Astrocyte (in vitro differentiated cells and primary cell): ENCODE measurements at places on chromosomes 11 and 22. TPM values are rescaled to one million over a fixed set of nuclear protein-coding genes. Genes with fewer than 3 reads are reported as not detected.

The FGF19 gene
- not detected in 2 replicates for total RNA-seq

The BEST1 gene
- 0.60 and 0.66 TPM in 2 replicates for total RNA-seq

The TMEM191B gene
- 2.8 and 3.1 TPM in 2 replicates for total RNA-seq

The HBE1 gene
- total RNA-seq, result not detected in 2 replicates

The XNDC1N gene
- 7.6 and 7.8 TPM in 2 replicates for total RNA-seq

The OR52N4 gene
- total RNA-seq, result not detected in 2 replicates

DNA sequence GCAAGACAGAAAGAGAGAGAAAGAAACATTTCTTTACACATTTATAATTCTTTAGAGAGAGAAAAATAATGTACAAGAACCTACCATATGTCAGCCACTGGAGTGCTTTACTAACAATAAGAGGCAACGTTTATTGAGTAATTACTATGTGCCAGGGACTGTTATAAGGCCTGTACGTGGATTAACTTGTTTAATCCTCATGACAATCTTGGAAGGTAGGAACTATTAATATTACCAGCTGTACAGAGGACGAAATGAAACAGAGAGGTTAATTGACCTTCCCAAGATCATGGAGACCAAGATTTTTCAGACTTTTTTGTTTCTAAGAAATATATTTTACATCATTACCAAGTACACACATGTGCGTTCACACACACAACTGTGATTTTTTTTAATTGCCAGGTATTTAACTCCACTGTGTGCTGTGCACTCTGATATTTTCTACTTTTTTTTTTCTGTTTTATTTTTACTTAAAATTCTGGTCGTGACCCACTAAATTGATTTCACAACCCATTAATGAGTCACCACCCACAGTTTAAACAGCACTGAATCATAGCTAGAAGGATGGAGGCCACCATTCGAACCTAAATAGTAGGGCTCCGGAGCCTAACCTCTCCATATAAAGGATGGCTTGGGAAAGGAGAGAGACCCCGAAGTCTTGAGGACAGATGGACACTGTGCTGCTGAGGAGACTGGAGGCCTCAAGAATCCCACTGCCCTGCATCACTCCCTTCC is 21.4 kb downstream of the CREB3L1 start:
- peak; percentile 80 for DNase-seq

GRCh38 chr11:2655834-2656622 is 43.8 kb downstream of the KCNQ1OT1 start:
- DNase-seq, result peak; percentile 81

GRCh38 chr11:119983816-119984215 is 154.1 kb downstream of the TRIM29 start:
- DNase-seq, result no peak

- no peak for DNase-seq
These were observed 187.1 kb upstream of the DDI1 start for GRCh38 chr11:103849366-103849765.

DNA sequence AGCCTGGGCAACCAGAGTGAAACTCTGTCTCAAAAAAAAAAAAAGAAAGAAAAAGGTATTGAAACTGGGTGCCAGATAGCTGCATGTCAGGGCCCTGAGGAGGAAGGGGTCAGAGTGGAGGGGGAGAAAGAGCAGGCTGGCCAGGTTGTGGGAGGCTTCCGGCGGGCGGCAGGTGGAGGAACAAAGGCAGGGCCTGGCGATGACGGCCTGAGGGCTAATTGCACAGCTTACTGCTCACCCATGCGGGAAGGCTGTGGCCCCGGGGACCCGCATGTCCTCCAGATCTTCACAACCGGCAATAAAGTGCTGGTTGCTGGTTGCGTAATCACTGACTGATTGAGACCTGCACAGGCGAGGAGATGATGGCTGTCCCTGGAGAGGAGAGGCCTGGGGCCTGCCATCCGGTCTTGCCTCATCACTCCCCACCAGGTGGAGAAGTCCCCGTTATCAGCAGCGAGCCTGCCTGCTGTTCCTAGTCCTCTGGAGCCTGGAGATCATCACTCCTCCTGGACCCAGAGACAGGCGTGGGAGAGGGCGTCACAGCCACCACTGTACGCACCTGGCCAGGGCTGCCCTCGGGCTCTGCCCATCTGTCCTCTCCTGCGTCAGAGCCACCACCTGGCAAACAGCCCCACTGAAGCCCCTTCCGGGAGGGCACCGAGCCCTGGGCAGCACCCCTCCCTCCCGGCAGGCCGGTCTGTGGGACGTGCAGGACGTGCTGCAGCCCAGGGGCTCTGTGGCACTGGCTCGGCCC is 18.7 kb downstream of the H19 start:
- DNase-seq, result no peak

DNA sequence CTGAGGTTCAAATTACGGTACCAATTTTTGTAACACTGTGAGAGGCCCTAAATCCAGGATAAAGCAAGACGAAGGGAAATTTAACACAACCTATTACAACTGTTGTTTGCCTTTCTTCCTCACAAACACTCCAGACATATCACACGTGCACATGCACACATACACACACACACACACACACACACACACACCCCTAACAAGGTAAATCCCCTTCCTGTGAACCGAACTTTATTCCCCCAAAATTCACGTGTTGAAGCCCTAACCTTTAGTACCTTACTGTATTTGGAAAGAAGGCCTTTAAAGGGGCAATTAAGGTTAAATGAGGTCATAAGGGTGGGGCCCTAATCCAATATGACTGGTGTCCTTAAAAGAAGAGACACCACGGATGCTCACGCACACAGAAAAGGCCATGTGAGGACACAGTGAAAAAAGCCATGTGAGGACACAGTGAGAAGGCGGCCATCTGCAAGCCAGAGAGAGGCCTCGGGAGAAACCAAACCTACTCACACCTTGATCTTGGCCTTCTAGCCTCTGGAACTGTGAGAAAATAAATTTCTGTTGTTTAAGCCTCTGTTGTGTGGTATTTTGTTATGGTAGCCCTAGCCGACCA is 1.8 kb downstream of the SERGEF start:
- DNase-seq, result no peak

DNA sequence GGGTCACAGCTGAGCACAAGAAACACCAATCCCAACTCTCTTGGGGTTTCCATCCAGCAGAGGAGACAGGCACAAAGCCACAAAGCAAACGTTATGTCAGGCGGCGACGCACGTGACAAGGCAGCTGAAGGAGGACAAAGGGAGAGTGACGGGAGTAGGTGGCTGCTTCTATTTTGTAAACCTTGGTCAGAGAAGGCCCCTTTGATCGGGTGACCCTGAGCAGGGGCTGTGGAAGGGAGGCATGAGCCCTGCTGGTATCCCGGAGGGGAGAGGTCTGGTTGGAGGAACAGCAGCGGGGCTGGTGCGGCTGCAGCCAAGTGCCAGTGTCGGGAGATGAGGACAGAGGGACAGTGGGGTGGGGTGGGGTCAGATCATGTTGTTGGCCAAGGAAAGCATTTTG is 17.3 kb upstream of the RFPL3 start:
- DNase-seq, result no peak

GRCh38 chr22:37224757-37225420 is 12.6 kb upstream of the SSTR3 start:
- no peak for DNase-seq

DNA sequence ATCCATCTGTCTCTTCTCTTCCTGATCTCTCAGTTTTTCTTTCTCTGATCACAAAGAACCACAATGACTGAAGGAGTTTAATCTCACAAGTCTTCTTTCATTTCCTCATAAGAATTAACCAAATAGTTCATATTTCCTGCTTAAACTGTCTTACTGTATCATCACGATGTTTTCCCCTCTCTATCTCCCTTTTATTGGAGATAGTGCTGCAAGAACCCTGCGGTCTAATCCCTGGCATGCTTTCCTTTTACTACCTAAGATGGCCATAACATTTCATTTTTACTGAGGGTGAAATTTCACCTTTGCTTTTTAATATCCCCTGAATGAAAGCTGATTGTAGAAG is 28.9 kb downstream of the CARD18 start:
- DNase-seq, result no peak

GRCh38 chr22:31474743-31475142 is 14.9 kb downstream of the EIF4ENIF1 start:
- peak; percentile 60 for DNase-seq

DNA sequence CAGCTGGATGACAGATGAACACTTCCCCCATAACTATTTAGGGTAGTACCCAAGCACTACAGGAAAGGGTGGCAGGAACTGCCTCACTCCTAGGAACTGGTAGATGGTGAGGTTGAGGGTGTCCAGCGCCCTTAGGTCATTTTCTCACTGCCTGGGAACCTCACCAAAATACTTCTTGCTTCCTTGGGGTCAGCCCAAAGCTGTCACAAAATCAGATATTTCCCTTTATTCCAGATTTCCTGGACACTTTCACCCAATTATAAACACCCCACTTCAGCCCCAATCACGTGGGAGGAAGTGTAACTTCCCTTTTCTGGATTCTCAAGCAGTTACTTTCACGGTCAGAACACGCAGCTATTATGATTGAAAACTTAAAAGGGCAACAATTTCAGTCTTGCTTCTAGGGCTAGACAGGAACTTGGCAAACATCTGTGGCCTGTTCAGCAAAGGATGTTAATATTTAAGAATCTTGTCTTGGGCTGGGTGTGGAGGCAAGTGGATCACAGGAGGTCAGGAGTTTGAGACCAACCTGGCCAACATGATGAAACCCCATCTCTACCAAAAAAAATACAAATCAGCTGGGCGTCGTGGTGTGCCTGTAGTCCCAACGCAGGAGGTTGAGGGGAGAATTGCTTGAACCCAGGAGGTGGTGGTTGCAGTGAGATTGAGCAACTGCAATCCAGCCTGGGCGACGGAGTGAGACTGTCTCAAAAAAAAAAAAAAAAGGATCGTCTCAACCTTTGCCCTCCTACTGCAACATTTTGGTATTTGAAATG is 4.0 kb downstream of the FTH1 start:
- no peak for DNase-seq

- no peak for DNase-seq
These were observed 15.5 kb upstream of the ZFTA start for GRCh38 chr11:63783925-63784592.

DNA sequence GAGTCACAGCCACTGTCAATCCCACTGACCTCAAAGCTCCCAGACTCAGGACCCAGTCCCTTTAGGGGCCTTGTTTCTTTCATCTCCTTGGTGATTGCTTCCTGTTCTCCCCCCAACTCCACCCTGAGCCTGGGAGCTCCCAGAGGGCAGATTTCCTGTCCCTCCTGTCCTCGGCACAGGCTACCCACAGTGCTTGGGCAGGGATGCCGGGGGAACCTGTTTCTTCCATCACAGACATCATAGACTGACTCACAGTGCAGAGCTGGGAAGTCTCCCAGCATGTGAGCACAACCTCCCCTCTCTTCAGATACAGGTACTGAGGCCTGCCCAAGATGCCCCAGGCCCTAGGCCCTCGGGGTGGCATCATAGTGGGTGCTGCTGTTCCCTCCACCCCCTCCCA is 16.6 kb downstream of the TRIM29 start:
- no peak for DNase-seq

DNA sequence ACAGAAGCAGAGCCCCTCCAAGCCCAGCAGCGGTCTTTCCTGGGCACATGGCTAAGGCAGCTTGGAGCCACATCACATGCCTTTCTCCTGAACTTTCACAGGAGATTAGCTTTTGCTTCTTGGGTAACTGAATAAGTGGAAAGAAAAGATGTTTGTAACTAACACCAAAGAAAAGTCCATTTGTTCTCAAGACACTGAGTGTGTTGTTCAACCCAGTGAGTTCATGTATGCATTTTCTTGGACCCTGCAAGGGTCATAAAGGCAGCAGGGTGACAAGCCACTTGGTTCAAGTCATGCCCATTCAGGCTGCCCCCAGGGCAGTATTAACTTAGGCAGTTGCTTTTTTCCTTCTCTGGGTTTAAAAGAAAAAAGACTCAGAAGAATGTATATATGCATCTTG is 203.4 kb downstream of the FAM76B start:
- no peak for DNase-seq
